ENCODE measurements at places on chromosomes 3 and 15.

DNA sequence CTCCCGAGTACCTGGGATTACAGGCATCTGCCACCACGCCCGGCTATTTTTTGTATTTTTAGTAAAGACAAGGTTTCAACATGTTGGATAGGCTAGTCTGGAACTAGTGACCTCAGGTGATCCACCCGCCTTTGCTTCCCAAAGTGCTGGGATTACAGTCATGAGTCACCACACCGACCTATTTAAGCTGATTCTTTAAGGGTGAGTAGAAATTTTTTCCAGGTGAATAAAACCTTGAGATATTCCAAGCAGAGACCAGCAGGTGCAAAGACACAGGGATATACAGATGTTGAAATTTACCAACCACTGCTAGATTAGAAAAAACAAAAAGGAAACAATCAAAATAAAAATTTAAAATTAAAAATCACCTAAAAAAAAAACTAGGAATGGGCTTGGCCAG, 74.4 kb upstream of the CHRNB4 start:
- H3K4me3 ChIP-seq, result no peak overlapping the region
- no peak overlapping the region for H3K27ac ChIP-seq
- H3K27me3 ChIP-seq, result no peaks in the 10 kb centered on the region
- no peak for DNase-seq

DNA sequence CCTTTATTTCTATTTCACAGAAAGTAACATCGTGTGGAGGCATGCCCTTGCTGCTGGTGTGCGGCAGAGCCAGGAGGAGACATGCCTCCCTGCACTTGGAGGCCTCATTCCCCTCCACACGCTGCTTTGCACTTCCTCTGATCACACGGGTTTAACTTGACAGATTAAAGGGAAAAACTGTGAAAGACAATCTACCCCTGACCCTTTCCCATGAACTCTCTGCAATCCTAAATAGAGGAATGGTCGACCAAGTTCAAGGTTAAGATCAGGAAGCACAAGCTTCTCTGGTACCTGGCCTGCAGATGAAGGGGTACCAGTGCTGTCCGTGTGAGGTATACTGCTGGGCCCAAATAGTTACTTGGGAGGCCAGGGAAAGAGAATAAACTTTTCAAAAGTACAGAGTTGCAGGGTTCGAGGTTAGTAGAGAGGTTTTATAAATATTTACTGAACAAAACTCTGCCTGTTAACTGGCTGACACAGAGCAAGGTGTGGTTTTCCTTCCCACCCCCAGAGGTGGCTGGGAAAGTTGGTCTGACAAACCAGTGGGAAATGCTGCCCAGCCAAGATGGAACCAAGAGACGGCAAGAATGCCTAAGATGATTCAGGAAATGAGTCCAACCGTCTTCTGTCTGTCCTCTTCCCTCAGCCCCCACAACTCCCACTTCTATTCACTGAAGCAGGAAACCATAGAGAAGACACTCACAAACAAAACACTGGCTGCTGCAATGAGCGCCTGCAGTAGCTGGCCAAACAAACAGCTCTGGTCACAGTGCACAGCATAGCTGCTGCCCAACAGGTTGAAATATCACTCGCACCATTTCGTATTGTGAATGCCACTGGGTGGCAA, 79.6 kb downstream of the IGF2BP2 start:
- H3K36me3 ChIP-seq, result no peaks in the 10 kb centered on the region
- DNase-seq, result no peak
- H3K4me3 ChIP-seq, result no peak overlapping the region
- peaks cover 13% of the 10 kb centered on the region for H3K4me1 ChIP-seq

DNA sequence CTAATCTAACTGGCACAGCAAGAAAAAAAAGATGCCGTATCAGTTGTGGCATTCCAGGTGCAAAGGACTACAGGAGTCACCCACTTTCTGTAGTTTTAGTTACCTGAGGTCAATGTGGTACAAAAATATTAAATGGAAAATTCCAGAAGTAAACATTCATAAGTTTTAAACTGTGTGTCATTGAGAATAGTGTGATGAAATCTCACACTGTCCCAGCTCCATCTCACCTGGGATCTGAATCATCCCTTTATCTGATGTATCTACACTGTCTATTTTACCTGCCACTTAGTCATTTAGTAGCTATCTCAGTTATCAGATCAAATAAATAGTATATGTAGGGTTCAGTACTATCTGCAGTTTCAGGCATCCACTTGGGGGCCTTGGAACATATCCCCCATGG, 26.7 kb downstream of the GBE1 start:
- H3K27me3 ChIP-seq, result no peaks in the 10 kb centered on the region
- no peak for DNase-seq
- no peak overlapping the region for H3K4me3 ChIP-seq
- no peaks in the 10 kb centered on the region for H3K4me1 ChIP-seq
- no peaks in the 10 kb centered on the region for H3K36me3 ChIP-seq

DNA sequence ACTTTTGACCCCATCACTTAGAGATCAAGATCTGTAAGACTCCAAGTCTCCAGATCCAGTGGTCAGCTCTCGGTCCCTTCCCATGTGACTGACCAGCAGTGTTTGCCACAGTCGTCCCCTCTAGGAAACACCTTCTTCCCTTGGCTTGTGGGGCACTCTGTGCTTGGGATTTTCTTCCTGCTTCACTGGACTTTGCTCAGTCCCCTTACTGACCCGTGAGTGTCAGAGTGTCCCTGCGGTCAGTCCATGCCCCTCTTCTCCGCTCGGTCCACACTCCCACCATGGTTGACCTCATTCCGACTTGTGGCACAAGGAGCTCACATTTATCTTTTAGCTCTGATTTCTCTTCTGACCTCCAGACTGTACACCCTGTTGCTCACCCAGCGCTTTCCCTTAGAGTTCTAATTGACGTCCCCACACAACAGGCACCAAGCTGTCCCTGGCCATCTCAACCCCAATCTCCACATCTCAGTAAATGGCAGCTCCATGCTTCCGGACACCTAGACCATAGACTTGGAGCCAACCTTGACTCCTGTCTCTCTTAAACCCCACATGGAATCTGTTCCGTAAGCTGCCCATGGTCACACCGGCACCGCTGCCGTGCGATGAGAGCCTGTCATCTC, 67.9 kb downstream of the APBA2 start:
- H3K36me3 ChIP-seq, result no peaks in the 10 kb centered on the region
- H3K27me3 ChIP-seq, result no peaks in the 10 kb centered on the region
- H3K27ac ChIP-seq, result no peak overlapping the region
- H3K4me3 ChIP-seq, result no peak overlapping the region
- no peaks in the 10 kb centered on the region for H3K4me1 ChIP-seq

- H3K27me3 ChIP-seq, result no peaks in the 10 kb centered on the region
- no peak for DNase-seq
- H3K4me1 ChIP-seq, result peaks cover 24% of the 10 kb centered on the region
- no peaks in the 10 kb centered on the region for H3K36me3 ChIP-seq
- H3K27ac ChIP-seq, result no peak overlapping the region
- H3K4me3 ChIP-seq, result no peak overlapping the region
These were observed 44.7 kb downstream of the TCF12 start for GRCh38 chr15:56963126-56963525.

GRCh38 chr3:61080737-61081445, 170.4 kb downstream of the FHIT start:
- H3K36me3 ChIP-seq, result no peaks in the 10 kb centered on the region
- H3K27me3 ChIP-seq, result no peaks in the 10 kb centered on the region
- H3K4me1 ChIP-seq, result no peaks in the 10 kb centered on the region
- H3K4me3 ChIP-seq, result no peak overlapping the region
- no peak overlapping the region for H3K27ac ChIP-seq
- no peak for DNase-seq
